T-helper 17 cell (primary cell): ENCODE measurements at places on chromosomes 16 and 17. TPM values are rescaled to one million over a fixed set of nuclear protein-coding genes. Genes with fewer than 3 reads are reported as not detected.

The CA7 gene
- total RNA-seq, result not detected

The QRICH2 gene
- 3.6 TPM for total RNA-seq

The SLC5A11 gene
- total RNA-seq, result not detected

The ARL5C gene
- total RNA-seq, result not detected

The ATAD5 gene
- 4.2 TPM for total RNA-seq

The TNS4 gene
- 1.7 TPM for total RNA-seq

The KRTAP2-1 gene
- total RNA-seq, result not detected

The FBXW10B gene
- 0.78 TPM for total RNA-seq

The NPIPA7 gene
- 12.8 TPM for total RNA-seq

DNA sequence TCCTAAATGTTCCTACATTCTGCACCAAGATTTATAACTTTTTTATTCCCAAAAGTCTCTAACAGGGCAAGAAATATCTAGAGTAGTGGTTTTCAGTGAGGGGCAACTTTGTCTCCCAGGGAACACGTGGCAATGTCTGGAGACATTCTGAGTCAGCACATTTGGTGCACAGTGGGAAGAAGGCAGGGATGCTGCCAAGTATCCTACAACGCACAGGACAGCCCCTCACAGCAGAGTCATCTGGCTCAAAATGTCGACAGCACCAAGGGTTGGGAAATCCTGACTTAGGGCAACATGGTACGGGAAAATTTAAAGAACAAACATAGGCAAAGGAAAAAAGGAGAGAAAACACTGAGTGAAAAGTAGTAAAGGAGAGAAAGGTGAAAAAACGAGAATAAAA is 61.8 kb downstream of the SMG6 start:
- no peak for DNase-seq

DNA sequence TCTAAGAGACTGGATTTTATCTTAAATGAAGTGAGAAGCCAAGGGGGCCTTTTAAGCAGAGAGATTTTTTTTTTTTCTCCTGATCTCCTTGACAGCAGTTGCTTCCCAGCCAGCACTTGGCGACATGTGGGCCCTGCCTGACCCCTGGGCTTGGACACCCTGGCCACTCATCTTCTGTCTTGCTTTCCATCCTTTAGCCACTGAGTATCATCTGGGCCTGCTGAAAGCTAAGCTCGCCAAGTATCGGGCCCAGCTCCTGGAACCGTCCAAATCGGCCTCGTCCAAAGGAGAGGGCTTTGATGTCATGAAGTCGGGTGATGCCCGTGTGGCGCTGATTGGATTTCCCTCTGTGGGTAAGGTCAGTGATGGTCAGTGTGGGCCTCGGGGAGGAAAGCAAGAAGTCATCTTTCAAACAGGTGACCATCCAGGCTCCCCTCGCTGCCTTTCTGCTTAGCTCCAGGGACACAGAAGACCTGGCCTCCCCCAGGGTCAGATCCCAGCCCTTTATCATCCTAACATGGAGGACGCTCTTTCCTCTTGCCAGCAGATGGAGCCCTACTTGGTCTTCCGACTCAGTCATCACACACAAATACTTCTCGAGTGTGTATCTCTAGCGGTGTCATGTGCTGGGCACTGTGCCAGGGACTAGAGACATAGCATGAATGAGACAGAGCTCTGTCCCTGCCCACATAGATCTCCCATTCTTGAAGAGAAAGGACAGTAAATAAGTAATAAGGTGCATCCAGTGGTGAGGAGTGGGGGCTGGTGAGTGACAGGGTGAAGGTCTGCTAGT is 6.1 kb downstream of the DRG2 start:
- DNase-seq, result no peak

DNA sequence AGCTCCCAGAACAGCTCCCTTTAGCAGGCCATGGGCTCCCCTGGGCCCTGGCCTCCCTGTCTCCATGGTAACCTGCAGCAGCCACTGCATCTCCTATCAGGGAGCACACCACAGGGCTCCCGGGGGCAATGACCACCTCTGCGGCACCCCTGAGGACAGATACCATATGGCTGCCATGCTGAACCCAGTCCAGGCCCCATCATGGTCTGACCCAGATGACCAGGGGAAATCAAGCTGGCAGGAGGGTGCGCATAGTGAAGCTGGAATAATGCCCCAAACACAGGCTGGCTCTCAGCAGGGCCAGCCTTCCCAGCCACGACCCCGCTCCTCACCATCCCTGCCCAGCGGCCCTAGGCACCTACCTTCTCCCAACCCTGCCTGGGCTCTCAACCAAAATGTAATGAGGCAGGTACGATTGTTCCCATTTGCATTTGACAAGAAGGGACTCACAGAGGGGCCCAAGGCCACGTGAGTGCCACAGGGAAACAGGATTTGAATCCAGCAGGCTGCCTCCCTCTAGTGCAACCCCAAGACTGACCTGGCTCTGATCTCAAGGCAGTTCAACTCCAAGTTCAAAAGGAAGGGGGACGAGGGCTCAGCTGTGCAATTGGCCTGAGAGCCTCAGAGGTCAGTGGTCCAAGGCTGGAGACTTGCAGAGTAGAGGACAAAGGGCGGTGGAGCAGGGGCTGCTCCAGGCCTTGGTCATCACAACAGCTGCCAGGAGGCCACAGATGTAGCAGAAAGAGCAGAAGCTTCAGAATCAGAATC is 2.4 kb downstream of the RUNDC3A start:
- no peak for DNase-seq

GRCh38 chr16:65102326-65102725 is 19.5 kb downstream of the CDH11 start:
- no peak for DNase-seq

GRCh38 chr16:69917739-69918138 is 33.4 kb upstream of the CLEC18A start:
- no peak for DNase-seq

GRCh38 chr17:5804251-5804650 is 219.9 kb upstream of the NLRP1 start:
- no peak for DNase-seq

DNA sequence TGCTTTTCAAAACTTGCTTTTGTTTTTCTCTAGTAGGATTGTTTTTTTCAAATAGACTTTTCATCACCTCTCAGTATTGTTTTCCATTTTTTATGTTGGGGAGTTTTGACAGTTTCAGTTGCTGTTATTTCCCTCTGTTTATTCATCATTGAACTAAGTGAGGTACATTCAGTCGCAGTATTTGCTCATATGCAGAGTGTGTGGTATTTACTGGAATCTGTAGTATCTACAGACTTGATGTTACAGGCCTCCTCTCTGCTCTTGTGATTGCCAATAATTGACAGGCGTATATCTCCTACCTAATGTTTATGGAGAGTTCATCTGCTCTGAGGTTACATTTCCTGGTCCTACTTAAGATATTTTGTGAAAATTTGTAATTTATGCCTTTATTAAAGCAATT is 49.6 kb downstream of the COX10 start:
- no peak for DNase-seq

- DNase-seq, result no peak
Observed at GRCh38 chr16:2082171-2082982, 34.6 kb downstream of the TSC2 start.

- no peak for DNase-seq
Observed at GRCh38 chr16:85967111-85967510, 68.1 kb downstream of the IRF8 start.

GRCh38 chr17:61150686-61151299 is 248.8 kb upstream of the TBX2 start:
- DNase-seq, result no peak

DNA sequence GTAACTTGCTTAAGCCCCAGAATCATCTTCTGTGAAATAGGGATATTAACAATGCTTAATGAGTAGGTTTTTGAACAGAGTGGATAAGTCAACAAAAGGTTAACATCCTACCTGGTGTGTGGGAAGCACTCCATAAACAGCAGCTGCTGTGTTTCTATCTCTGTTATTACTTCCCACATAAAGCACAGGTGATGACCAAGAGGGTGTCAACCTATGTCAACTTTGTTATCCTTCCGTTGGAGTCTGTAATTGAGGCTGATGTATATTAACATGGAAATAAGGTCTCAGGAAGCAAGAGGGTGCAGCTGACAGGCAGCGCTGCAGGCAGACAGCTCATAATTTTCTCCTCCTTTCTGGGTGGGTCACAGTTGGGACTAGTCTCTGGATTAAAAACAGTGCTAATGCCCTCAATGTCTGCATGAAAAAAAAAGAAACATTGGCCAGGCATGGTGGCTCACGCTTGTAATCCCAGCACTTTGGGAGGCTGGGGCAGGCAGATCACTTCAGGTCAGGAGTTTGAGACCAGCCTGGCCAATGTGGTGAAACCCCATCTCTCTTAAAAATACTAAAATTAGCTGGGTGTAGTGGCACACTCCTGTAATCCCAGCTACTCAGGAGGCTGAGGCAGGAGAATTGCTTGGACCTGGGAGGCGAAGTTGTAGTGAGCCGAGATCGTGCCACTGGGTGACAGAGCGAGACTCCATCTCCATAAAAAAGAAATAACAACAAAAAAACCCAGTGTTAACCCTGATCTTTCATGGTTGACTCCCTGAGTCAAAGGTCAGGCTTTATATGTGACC is 269.6 kb downstream of the SNX29 start:
- DNase-seq, result no peak
